ENCODE measurements at places on chromosomes 12 and 14.

- no peak for DNase-seq
These were observed 202.4 kb downstream of the ITPR2 start for GRCh38 chr12:26630546-26631027.

DNA sequence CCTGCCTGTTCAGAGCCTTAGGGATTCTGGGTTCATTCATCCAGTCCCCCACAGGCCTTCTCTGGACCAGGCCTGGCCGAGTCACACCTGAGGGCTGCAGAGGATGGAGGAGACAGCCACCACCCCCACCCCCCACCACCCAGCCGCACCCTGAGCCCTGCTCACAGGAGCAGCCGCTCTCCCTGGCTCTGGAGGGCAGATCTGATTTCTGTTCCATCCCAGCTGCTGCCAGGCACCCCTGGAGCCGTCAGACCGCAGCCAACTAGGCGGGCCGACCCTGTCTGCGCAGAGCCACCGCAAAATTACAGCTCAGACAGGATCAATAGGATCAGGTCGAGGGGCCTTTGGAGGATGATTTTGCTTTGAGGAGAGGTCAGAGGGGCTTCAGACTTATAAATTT, 154.6 kb upstream of the MYL2 start:
- DNase-seq: no peak

DNA sequence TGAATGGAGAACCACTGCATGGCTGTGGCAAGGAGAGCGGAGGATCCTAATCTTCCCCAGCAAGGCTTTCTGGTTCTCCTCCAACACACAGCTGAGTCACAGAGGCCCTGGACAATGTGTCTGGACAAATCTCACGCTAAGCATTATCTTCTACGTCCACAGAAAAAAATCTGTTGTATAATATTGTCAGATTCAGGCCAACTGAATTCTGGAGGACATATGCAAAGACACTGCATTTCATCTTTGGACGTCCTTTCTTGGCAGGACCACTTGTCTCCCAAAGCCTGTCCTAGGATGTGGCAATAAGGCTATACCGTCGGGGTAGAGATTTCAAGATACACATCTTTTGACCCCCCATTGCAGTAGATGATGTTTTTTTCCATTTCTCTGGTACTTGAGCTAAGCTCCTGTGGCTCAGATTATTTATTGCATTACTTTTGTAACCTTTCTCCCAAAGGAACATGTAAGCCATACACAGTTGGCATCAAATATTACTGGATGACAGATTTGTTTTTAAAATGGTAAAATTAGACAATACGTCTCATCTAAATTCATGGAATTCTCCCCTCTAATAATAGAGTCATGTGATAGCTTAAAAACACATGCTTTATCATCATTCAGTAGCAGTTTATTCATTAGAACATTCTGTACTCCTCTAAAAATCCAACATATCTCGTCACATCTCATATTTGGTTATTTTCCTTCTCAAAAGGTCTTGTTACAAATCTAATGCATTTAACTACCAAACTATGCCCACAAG, 19.4 kb downstream of the LMO3 start:
- no peak for DNase-seq

DNA sequence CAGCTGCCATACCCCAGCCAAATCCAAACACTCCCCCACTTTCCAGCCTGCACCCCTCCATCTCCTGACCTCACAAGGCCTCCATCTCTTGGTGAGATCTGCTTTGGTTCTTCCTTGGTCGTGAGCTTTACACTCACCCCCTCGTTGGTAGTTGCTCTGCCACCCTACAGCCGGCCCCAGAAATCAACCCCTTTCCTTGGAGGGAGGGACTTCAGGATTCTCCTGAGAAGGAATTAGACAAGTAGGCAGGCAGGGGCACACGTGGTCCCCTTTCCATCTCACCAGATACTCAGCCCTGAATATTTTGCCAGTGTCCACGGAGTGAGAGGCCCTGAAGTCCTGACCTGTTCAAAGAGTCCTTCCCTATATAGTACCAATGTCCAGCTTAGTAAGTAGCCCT, 120.0 kb upstream of the PWP1 start:
- DNase-seq: no peak
